Lung microvascular endothelial cell (primary cell): ENCODE measurements at places on chromosomes 5 and 9. TPM values are rescaled to one million over a fixed set of nuclear protein-coding genes. Genes with fewer than 3 reads are reported as not detected.

LCP2 gene
- total RNA-seq: 0.20 and 0.22 TPM in 2 replicates

- DNase-seq: no peak
Observed at GRCh38 chr9:133583586-133583985, 25.6 kb downstream of the FAM163B start.

ADAMTS13 gene
- 0.44 and 0.60 TPM in 2 replicates for total RNA-seq

DNA sequence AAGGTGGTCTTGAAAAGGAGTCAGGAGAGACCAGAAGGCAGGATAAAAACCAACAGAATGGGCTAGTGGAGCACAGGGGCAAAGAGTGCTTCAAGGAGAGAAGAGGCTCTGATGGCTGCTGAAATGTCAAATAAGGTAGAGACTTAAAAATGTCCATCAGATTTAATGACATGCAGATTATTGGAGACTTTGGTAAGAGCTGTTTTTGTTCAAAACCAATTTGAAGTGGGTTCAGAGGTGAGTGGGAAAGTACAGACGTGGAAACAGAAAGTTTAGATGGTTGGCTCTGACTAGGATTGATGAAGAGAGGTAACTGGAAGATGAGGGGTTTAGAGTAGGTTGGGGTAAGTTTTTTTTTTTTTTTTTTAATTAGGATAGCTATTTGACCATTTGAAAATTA lies 14.1 kb downstream of the SLC25A46 start:
- no peak for DNase-seq

DNA sequence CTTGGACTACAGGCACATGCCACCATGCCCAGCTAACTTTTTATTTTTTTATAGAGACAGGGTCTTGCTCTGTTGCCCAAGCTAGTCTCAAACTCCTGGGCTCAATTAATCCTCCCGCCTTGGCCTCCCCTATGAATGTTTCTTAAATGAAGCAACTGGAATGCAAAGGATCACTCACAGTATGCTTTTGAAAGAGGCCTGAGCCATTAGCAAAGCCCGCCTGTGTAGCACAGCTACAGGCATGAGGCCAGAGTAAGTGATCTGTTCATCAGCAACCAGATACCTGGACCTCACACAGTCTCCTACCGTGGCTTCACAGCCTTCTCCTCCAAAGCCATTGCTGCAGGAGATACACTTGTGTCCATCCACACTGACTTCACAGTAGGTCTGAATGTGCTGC lies 16.9 kb upstream of the RNF183 start:
- DNase-seq: no peak
